ENCODE measurements at places on chromosomes 5 and 9.

- H3K36me3 ChIP-seq: peaks cover 36% of the 10 kb centered on the region
- no peaks in the 10 kb centered on the region for H3K27me3 ChIP-seq
- no peak overlapping the region for H3K27ac ChIP-seq
Observed at GRCh38 chr5:180575571-180575970, 15.7 kb downstream of the SCGB3A1 start.

GRCh38 chr9:4850603-4851310 is 58.0 kb downstream of the RCL1 start:
- peaks cover 13% of the 10 kb centered on the region for H3K36me3 ChIP-seq
- no peaks in the 10 kb centered on the region for H3K27me3 ChIP-seq
- H3K27ac ChIP-seq: no peak overlapping the region
- no peak for DNase-seq

GRCh38 chr5:179374506-179375235 is 29.4 kb upstream of the ADAMTS2 start:
- H3K4me3 ChIP-seq: no peak overlapping the region
- H3K4me1 ChIP-seq: no peaks in the 10 kb centered on the region
- H3K27ac ChIP-seq: no peak overlapping the region
- H3K36me3 ChIP-seq: no peaks in the 10 kb centered on the region
- DNase-seq: no peak

DNA sequence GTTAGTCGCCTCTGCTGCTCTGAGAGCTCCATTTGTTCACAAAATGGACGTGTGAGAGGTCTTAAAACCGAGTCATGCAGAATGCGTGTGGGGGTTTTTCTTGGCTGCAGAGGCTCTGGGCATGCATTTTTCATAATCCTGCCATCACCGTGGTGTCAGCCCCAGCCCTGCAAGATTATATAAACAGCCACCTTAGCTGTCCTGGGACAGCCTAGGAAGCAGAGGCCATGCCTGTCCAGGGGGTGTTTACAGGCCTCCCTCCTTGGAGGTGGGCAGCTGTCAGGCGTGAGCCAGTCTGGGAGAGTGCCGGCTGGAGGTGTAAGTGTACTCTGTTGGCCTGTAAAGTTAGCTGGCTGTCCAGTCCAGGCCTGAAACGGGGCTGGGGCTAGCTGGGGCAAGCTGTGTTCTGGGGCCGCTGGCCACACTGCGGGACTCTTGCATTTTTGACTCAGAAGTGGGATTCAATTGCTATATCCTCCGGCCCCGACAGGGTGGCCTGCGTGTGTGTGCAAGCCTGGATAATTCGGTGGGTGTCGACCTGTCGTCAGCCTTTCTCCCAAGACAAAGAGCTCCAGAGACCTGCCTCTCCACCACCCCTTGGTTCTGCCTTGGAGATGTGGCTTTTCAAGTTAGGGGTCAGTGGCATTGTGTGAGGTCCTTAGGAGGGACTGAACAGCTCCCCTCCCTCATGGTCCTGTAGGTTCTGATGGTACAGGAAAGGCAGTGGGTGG is 2.4 kb downstream of the WNK2 start:
- no peak for DNase-seq
- peak overlapping the region; percentile 61 for H3K4me3 ChIP-seq
- peaks cover 52% of the 10 kb centered on the region for H3K27me3 ChIP-seq
- H3K27ac ChIP-seq: peak overlapping the region; percentile 9
- peaks cover 13% of the 10 kb centered on the region for H3K4me1 ChIP-seq

DNA sequence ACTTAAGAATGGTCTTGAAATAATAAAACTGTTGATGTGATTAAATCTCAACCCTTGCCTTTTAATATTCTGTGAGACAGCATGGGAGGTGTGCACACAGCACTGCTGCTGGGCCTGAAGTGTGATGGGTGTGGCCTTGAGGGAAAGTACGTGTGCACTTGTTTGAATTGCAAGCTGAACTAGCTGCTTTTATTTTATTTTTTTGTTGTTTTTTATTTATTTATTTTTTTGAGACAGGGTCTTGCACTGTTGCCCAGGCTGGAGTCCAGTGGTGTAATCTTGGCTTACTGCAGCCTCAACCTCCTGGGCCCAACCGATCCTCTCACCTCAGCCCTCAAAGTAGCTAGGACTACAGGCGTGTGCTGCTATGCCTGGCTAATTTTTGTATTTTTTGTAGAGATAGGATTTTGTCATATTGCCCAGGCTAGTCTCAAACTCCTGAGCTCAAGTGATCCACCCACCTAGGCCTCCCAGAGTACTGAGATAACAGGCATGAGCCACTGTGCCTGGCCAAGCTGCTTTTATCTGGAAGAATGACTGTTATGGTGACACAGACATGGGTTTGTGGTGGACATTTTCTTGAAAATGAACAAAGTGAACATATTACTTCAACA is 58.9 kb downstream of the GPR107 start:
- peaks cover 3% of the 10 kb centered on the region for H3K4me1 ChIP-seq
- H3K36me3 ChIP-seq: peaks cover 23% of the 10 kb centered on the region
- H3K27me3 ChIP-seq: no peaks in the 10 kb centered on the region
- DNase-seq: no peak
- no peak overlapping the region for H3K27ac ChIP-seq

GRCh38 chr5:119578937-119579336 is 50.4 kb upstream of the FAM170A start:
- H3K27me3 ChIP-seq: no peaks in the 10 kb centered on the region
- H3K27ac ChIP-seq: no peak overlapping the region
- no peak overlapping the region for H3K4me3 ChIP-seq

GRCh38 chr9:112744177-112744576 is 6.4 kb upstream of the SNX30 start:
- H3K4me3 ChIP-seq: no peak overlapping the region
- no peaks in the 10 kb centered on the region for H3K27me3 ChIP-seq
- no peaks in the 10 kb centered on the region for H3K4me1 ChIP-seq
- no peak for DNase-seq
- H3K27ac ChIP-seq: no peak overlapping the region

DNA sequence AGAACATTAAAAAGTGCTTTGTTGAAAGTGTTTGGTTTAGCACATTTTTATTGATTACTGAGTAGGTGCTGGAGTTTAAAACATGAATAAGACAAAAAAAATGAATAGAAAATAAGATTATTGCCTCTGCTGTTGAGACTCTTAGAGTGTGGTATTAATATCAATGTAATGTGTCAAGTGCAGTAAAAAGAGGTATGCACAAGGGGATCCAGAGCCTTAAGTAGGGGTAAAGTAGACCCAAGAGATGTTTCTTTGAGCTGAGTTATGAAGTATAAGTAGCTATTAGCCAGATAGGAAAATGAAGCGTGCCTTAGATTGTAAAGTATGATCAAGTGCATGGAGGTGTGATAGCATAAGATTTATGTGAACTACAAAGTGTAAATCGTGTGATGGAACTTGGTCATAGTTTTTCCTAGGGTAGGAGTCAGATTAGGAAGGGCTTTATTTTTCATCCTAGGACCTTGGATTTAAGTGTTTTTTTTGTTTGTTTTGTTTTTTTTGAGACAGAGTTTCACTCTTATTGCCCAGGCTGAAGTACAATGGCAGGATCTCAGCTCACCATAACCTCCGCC is 45.2 kb downstream of the NSD1 start:
- H3K27ac ChIP-seq: peak overlapping the region; percentile 76
- no peaks in the 10 kb centered on the region for H3K27me3 ChIP-seq
- peaks cover 10% of the 10 kb centered on the region for H3K4me1 ChIP-seq
- H3K36me3 ChIP-seq: peaks cover 6% of the 10 kb centered on the region
- no peak overlapping the region for H3K4me3 ChIP-seq

DNA sequence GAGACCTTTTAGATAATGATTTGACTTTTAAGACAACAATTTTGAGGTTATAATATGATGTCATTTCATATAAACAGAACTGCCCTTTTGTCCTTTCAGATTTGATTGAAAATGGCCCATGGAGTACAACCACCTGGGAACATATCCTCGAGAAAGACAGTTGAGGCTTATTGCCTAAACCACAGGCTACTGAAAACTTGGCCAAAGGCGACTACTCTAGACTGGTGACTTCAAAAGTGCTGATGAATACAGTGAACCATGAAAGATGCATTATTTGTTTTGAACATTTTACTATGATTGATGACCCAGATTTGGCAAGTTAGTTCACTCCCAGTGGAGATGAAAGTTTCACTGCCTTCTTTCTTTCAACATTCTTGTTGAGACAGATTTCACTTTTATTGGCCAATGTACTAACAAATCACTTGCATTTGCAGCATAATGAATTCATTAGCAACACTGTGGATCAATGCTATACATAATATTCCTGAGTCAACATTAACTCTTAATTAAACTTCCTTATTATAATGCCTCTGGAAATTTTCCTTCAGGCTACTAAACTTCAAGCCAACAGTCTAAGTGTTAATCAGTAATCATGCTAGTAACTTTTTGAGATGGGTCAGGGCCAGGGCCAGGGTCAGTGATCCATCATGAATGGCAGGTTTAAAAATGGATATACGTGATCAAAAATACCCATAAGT is 480.3 kb downstream of the RAB3C start:
- no peaks in the 10 kb centered on the region for H3K27me3 ChIP-seq
- H3K4me1 ChIP-seq: peaks cover 20% of the 10 kb centered on the region
- peak overlapping the region; percentile 22 for H3K27ac ChIP-seq
- no peak for DNase-seq
- H3K4me3 ChIP-seq: no peak overlapping the region

GRCh38 chr9:131051592-131052517 is 42.9 kb downstream of the LAMC3 start:
- H3K27me3 ChIP-seq: no peaks in the 10 kb centered on the region
- DNase-seq: no peak
- H3K4me3 ChIP-seq: no peak overlapping the region
- no peak overlapping the region for H3K27ac ChIP-seq
- no peaks in the 10 kb centered on the region for H3K36me3 ChIP-seq
- H3K4me1 ChIP-seq: no peaks in the 10 kb centered on the region

- H3K27ac ChIP-seq: no peak overlapping the region
- no peak overlapping the region for H3K4me3 ChIP-seq
- no peaks in the 10 kb centered on the region for H3K27me3 ChIP-seq
- no peaks in the 10 kb centered on the region for H3K36me3 ChIP-seq
- DNase-seq: no peak
Observed at GRCh38 chr5:103487218-103487617, 75.4 kb downstream of the NUDT12 start.

- no peak for DNase-seq
- no peaks in the 10 kb centered on the region for H3K36me3 ChIP-seq
- peaks cover 40% of the 10 kb centered on the region for H3K4me1 ChIP-seq
- no peak overlapping the region for H3K4me3 ChIP-seq
Observed at GRCh38 chr5:146828385-146828784, 50.2 kb downstream of the PPP2R2B start.

DNA sequence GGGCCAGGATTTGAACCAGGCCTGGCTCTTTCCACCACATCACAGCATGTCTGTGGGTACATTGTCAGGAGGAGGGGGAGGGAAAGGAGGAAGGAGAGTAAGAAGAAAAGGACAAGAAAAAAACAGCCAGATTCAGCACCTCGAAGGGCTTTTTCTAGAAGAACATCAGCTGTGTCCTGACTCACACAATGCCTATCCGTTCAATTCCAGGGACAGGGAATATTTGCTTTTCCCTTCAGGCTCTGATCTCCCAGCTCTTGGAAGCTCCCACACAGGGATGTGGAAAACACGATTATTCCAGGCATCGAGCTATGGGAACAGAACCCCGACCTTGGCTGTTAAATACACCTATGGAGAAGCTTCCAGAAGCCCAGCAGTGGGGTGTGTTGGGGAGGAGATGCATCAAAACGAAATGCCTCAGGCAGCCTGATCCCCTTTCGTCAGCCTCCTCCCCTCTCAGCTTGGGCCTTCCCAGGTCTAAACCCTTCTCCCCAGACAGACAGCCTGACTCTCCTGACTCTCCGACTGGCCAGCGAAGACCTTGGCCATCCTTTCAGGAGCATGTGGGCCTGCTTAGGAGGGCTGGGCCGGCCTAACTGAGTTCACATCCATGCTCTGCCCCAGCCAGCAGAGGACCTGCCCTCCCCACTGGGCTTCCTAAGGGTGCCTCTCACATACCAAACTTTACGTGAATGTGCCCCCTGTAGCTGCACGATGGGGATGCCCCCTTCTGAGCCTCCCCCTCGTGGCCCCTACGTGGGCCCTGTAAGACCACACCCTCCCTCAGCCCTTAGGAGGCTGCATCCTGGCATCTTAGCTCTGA is 54.4 kb downstream of the NEURL1B start:
- peaks cover 29% of the 10 kb centered on the region for H3K4me1 ChIP-seq
- H3K27me3 ChIP-seq: peaks cover 4% of the 10 kb centered on the region
- DNase-seq: no peak
- no peak overlapping the region for H3K4me3 ChIP-seq

DNA sequence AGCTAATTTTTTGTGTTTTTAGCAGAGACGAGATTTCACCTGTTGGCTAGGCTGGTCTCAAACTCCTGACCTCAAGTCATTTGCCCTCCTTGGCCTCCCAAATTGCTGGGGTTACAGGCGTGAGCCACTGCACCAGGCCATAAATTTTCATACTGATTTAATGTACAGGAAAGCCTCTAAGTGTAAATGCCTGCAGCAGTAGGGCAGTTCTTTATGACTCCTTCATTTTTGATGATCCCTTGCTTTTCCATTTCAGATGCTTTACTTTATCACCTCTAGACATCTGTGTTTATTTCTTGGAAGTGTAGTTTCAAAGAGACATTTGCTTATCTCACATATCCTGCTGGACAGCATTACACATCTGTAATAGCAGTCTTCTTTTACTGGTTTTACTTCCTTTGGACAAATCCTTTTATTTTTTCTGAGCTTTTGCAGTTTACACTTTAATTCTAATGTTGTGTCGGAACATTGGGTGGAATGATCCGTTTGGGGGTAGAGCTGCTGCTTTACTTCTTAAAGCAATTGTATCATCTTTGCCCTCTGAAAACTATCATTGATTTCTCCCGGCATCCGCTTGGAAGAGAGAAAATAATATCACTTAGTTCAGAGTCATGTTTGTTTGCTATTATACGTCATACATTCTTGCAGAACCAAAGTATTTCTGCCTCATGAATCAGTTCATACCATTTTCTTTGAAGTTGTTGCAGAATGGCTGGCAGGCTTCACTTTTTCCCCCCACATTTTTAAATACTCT is 36.0 kb downstream of the SCGB3A1 start:
- H3K36me3 ChIP-seq: peaks cover 44% of the 10 kb centered on the region
- H3K4me1 ChIP-seq: peaks cover 33% of the 10 kb centered on the region
- H3K27ac ChIP-seq: peak overlapping the region; percentile 77
- no peak overlapping the region for H3K4me3 ChIP-seq

- no peak within 1 kb of the TSS for H3K27ac ChIP-seq
- H3K36me3 ChIP-seq: no peaks in the 10 kb centered on the region
- H3K27me3 ChIP-seq: peaks cover 86% of the 10 kb centered on the region
- peak within 1 kb of the TSS; percentile 75 for H3K4me3 ChIP-seq
- no peak for DNase-seq
- H3K4me1 ChIP-seq: peaks cover 12% of the 10 kb centered on the region
Observed at GRCh38 chr5:175657593-175658271, at the start of gene HRH2. TSS of gene HRH2 (plus strand) at chr5:175658071. CDS start at chr5:175683234, 25,163 bp downstream.

DNA sequence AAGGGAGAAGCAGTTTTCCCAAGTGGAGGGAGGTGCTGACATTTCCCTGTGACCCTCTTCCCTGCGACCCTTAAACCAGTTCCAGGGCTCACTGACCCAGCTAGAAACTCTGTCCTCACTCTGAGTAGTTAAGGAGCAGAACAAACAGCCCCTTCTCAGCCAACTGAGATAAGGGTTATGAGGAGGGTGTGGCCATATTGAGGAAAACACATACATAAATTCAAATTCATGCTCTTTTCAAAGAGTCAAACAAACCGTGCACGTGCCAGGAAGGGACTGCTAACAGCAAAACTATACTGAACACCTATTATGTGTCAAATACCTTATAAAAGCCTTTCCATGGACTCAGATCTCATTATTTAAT is 4.9 kb upstream of the AKNA start:
- H3K4me3 ChIP-seq: no peak overlapping the region
- DNase-seq: no peak
- no peaks in the 10 kb centered on the region for H3K36me3 ChIP-seq
- H3K27me3 ChIP-seq: no peaks in the 10 kb centered on the region

GRCh38 chr5:80255431-80255810 is 427 bp downstream of the SERINC5 start:
- no peaks in the 10 kb centered on the region for H3K27me3 ChIP-seq
- DNase-seq: peak; percentile 36
- H3K4me3 ChIP-seq: peak overlapping the region; percentile 74
